ENCODE measurements at places on chromosomes 2 and 18.

DNA sequence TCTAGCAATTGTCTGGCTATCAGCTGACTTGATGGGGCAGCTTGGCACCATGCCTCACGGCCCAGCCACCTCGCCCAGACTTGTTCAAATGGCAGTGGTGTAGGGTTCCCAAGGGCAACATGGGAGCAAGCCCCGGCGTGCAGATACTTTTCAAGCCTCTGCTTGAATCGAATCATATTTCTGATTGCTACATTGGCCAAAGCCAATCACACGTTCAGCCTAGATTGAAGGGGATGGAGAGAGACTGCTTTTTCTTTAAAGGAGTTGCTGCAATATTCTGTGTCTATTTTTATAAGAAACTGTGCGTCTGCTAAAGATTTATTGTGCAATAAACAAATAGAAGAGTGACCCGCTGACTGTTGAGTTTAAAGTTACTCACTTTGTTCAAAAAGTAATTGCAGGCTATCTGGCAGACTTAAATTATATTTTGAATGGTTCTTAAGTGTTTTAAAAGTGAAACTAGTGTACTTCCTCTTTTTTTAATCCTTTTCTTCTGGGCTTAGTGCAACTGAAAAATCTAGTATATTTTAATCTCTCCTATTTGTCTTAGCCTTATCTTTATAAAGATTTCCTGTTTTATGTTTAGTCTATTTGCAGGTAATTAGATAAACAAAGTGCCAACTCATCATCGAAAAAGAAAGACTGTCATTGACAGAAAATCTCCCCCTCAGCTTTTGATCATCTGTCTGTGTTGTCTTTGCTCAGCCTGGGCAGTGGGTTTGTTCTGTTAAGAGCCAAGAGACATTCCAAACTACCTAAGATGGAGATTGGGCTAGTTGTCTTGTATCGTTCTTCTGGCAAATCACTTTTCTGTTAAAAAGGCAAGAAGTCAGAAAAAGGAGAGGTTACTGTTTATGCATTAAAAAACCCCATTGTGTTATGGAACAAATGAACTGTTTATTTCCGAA lies 156.1 kb downstream of the TPGS2 start:
- DNase-seq, result no peak

DNA sequence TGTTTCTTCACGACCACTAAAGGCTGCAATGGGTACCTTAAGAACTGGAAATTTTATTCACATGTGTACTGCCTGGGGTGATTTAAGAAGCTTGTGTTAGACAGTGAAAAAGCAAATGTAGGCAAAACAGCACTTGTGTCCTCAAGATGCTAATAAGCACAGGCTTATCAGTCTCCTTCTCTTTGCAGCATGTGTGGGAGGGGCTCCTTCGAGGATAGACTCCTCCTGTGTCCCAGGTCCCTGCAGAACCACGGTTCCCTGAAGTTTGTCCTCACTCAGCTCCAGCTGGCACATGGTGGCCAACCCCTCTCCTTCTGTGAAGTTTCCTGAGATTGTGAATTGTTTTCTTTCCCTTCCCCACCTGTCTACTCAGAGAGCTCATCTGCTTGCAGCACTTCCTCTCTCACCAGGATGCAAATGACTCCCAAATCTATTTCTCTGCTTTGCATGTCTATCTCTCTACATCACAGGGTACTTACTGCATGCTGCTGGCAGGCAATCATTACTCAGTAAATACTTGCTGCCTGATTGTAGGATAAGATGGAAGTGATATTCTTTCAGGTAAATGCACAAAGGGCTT lies 589.6 kb upstream of the KLHL29 start:
- DNase-seq, result no peak

- no peak for DNase-seq
Observed at GRCh38 chr2:199471443-199472057, 13.8 kb upstream of the SATB2 start.

- DNase-seq, result no peak
Observed at GRCh38 chr2:6211236-6211635, 519.1 kb downstream of the SOX11 start.

DNA sequence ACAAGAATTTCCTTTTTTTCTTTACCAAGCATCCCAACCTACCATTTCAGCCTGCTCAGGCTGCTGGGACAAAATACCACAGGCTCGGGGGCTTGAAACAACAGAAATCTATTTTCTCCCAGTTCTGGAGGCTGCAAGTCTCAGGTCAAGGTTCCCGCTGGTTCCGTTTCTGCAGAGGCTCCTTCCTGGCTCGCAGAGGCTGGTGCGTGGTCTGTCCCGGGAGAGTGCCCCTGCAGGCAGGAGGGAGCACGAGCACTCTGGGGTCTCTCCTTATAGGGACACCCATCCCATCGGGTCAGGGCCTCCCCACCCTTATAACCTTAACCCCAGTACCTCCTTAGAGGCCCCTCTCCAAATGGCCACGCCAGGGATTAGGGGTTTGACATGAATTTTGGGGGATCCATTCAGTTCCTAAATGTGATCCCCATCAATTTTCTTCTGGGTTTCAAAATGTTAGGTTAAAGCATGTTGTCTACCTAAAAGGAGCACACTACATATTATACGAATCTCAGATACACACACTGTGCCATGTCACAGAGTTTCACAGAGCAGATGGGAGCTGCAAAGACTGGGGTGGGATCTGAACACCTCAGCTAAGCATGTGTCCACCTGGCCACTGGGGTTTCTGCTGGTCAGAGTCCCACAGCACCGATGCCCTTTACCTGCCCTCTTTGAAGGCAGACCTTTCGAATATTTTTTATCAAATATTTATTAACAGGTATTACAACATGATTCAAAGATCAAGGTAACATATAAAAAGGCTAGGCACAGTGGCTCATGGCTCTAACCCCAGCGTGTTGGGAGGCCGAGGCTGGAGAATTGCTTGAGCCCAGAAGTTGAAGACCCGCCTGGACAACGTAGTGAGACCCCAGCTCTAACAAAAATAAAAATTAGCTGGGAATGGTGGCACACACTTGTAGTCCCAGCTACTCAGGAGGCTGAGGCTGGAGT lies 17.6 kb upstream of the ADI1 start:
- DNase-seq, result no peak

DNA sequence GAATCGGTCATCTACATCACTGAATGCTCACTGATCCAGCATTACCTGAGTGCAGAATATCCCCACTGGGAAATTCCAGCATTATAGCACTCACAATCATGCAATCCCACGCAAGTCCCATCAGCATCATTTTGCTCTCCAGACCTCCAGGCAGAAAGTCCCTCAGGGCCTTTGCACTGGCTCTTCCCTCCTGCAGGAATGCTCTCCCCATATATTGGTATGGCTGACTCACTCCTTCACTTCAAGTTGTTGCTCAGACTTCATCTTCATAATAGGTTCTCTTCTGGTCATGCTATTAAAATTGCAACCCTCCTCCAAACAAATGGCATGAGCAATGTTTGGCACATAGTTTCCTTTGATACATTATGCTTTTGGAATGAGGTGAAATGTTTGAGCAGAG lies 64.7 kb upstream of the CELF4 start:
- DNase-seq, result no peak

DNA sequence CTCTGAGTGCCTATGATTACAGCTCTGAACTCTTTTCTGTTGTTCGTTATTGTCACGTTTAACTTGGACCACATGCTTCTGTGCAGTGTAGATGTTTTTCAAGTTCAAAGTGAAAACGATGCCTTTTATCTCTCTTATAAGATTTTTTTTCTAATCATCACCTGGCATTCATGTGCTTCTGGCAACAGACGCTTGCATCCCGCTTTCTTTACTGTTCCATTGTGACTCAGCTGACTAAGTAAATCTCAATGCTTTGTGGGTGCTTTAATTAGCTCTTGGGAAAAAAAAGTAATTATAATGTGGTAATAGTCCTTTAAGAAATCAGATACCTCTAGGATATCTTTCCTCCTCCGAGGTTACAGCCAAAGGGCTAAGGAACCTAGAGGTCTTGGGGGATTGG lies 31.2 kb upstream of the RMP24 start:
- DNase-seq, result no peak

DNA sequence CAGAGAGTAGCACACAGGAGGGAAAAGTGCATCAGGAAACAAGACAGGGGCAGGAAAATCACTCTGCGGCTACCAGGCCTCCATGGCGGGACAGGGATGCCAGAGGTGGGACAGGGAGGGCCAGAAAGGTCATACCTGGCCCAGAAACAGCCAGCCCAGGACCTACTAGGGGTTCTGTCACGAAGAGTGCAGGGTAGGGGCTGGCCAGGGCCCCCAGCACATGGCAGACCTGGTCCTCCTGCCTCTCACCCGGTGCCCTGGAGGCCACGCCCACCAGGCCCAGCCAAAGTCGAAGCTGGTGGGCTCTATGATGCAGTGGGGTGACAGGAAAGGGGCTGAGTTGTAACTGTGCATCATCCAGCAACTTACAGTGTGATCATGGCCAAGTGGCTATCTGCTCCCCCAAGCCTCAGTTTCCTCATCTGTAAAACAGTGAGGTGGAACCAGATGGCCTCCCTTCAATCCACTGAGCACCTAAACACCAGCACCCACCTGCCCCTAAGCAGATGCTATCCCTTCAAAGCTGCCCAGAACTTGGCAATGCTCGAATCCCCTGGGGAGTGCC lies 10.6 kb downstream of the CYP26B1 start:
- no peak for DNase-seq

- no peak for DNase-seq
Observed at GRCh38 chr2:239308661-239309397, 92.0 kb downstream of the HDAC4 start.

DNA sequence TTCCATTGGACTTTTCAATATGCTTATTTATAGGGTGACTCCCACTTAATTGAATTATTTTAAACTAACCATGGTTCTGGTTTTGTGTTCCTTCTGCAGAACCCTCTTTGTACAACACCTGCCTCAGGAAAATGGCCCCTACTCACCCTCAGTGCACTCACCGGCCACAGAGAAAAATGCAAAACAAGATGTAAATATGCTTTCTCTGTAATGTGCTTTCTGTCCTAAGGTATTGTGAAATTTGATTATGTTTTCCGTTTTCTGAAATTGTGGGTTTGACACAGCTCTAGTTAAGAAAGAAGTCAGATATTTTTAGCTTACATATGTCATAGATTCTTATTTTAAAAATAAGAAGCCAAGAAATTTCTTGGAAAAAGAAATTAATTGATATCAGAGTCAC lies 357.7 kb upstream of the SMIM21 start:
- DNase-seq, result no peak

GRCh38 chr2:200399046-200399445 lies 92.6 kb downstream of the SPATS2L start:
- no peak for DNase-seq

- no peak for DNase-seq
Observed at GRCh38 chr18:8525692-8526091, 83.5 kb upstream of the RAB12 start.

- no peak for DNase-seq
Observed at GRCh38 chr2:30645081-30645744, 162.0 kb downstream of the CAPN13 start.

- no peak for DNase-seq
Observed at GRCh38 chr2:20504174-20504573, 57.3 kb downstream of the RHOB start.

DNA sequence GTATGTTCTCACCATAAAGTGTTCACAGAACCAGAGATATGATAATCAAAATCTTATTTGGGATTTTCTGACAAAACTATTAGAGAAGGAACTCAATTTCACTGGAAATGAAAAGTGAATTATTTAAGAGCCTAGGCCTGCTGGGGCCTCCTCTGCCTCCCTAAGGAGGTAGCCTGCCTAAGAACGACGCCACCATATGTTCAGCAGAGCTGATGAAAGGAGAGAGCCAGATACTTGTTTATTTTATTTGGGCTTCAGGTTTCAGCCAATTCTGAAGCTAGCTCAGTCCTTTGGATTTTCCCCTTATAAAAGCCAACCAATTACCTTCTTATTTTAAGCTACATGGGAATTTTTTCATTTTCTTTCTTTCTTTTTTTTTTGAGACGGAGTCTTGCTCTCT lies 433.1 kb upstream of the MAP2 start:
- DNase-seq, result no peak

- no peak for DNase-seq
Observed at GRCh38 chr2:133413863-133414262, 154.4 kb downstream of the NCKAP5 start.

DNA sequence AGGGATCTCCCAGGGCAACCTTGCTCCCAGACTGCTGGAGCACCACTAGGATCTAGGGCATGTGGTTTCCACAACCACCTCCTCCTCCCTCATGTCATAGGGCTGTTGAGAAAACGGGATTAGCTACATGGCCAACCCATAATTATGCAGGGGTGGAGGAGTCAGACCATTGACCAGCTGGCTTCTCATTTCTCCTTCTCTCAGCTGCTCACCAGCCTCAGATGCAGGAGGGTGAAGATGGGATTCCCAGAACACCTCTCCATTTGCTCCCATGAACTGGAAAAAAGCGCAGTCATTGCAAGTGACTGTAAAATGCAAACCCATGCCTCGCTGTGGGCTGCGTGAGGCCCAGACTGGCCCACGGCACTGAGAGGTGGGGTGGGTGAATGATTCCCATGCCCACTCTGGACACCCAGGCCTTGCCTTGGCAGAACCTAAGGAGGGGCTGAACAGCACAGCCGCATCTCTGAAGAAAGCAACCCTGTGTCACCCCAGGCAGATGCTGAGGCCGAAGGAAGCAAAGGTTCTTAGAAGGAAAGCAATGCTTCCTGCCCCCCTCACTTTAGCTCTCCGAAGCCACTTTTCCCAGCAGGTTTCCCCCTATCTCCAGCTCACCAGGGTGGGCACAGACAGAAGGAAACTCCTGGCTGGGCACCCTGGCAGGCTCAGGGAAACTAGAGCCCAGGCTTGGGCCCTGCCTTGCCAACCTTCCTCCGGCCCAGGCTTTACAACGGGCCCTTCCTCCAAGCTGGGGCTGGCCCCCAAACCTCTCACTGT lies 69.6 kb upstream of the RTN4 start:
- no peak for DNase-seq

DNA sequence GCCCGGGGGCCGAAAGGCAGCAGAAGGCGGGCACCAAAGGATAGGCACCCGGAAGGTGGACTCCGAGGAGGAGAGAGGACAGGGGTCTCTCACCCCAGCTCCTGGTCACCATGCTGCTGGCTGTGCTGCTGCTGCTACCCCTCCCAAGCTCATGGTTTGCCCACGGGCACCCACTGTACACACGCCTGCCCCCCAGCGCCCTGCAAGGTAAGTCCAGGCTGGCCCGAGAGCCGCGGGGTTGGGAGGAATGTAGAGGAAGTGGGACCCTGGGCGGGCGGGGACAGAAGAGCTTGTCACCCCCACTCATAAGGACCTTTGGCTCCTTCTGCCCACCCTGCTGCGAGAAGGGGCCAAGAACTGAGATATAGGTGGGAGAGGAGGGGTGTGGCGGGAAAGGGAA lies 301 bp downstream of the PRSS56 start:
- DNase-seq, result no peak
